ENCODE measurements at places on chromosomes 6 and 20. TPM values are rescaled to one million over a fixed set of nuclear protein-coding genes. Genes with fewer than 3 reads are reported as not detected.

- peak; percentile 57 for DNase-seq
- H3K27me3 ChIP-seq: peaks cover 22% of the 10 kb centered on the region
- H3K4me1 ChIP-seq: peaks cover 11% of the 10 kb centered on the region
- no peak overlapping the region for H3K27ac ChIP-seq
- no peaks in the 10 kb centered on the region for H3K36me3 ChIP-seq
These were observed 59.9 kb downstream of the SULF2 start for GRCh38 chr20:47725248-47725973.

GRCh38 chr6:155847711-155848110 lies 392.1 kb upstream of the NOX3 start:
- H3K4me1 ChIP-seq: peaks cover 17% of the 10 kb centered on the region
- no peak for DNase-seq
- no peaks in the 10 kb centered on the region for H3K27me3 ChIP-seq
- H3K4me3 ChIP-seq: no peak overlapping the region

DNA sequence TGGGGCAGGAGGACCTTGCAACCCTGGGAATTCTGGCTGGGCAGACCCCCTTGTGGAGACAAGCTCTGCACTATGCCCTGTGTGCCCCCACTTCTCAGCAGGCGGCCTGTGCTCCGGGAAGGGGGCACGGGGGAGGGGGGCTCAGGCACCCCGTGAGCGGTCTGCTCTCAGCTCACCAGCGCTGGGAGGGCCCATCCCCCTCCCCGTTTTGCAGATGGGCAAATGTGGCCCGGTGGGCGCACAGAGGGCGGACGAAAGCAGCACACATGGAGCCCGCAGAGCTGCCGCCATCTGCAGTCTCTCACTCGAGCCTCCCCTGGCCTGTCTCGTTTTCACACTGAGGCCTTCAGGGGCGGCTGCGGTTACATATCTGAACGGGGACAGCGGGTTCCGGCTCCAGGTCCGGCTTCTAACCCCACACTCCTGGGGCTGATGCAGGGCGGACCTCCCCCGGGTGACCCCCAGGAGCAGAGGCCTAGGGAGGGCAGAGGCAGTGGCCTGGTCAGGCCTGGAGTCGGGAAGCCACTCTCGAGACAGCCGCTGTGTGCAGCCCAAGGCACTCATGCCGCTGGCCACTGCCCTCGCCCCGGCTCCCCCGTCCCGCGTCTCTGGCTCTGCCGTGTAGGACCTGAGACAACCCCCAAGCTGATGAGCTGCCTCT lies 13.9 kb downstream of the CHRNA4 start:
- no peaks in the 10 kb centered on the region for H3K4me1 ChIP-seq
- H3K27ac ChIP-seq: no peak overlapping the region
- H3K4me3 ChIP-seq: no peak overlapping the region
- no peak for DNase-seq
- H3K36me3 ChIP-seq: peaks cover 7% of the 10 kb centered on the region

- H3K4me3 ChIP-seq: peak within 1 kb of the TSS; percentile 93
- H3K27ac ChIP-seq: peak within 1 kb of the TSS; percentile 88
- DNase-seq: no peak
- H3K36me3 ChIP-seq: peaks cover 18% of the 10 kb centered on the region
These were observed at the start of gene FOXF2 for GRCh38 chr6:1389369-1390132. Gene FOXF2 (plus strand): TSS chr6:1389576. CDS start chr6:1389948, 372 bp downstream.

DNA sequence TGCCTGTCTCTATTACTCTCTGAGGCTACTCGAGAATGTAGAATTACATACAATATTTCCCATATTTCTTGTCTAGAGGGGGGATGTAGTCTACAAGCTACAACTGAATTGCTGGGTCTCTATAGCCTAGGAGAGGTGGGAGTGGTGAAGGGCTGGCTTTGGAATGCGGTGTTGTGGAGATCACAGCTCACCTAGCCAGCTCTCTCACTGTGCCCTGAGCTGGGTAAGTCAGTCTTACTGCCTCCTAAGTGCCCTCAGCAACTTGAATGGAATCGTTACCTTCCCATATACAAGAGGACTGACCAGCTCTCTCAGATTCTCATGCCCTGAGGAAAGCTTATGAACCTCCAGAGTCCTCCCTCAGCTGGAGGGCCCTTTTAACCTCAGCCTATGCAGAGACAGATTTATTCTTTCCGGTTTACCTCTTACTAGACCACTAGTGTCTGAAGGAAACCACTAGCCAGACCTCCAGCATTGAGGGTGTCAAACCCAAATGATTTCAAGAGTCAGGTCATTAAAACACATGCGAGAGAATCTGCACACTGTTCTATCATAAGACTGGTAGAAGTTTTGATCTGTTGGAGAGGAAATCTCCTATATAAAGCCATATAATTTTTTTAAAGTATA lies 20.6 kb downstream of the VIP start:
- H3K4me1 ChIP-seq: no peaks in the 10 kb centered on the region
- H3K36me3 ChIP-seq: no peaks in the 10 kb centered on the region
- H3K27ac ChIP-seq: no peak overlapping the region
- H3K4me3 ChIP-seq: no peak overlapping the region

- H3K4me1 ChIP-seq: peaks cover 50% of the 10 kb centered on the region
- H3K27me3 ChIP-seq: no peaks in the 10 kb centered on the region
These were observed 101.7 kb upstream of the IYD start for GRCh38 chr6:150266963-150267685.

GRCh38 chr20:62578294-62578897 lies 63.9 kb upstream of the SLCO4A1 start:
- H3K27ac ChIP-seq: no peak overlapping the region
- no peaks in the 10 kb centered on the region for H3K36me3 ChIP-seq
- H3K4me3 ChIP-seq: no peak overlapping the region

DNA sequence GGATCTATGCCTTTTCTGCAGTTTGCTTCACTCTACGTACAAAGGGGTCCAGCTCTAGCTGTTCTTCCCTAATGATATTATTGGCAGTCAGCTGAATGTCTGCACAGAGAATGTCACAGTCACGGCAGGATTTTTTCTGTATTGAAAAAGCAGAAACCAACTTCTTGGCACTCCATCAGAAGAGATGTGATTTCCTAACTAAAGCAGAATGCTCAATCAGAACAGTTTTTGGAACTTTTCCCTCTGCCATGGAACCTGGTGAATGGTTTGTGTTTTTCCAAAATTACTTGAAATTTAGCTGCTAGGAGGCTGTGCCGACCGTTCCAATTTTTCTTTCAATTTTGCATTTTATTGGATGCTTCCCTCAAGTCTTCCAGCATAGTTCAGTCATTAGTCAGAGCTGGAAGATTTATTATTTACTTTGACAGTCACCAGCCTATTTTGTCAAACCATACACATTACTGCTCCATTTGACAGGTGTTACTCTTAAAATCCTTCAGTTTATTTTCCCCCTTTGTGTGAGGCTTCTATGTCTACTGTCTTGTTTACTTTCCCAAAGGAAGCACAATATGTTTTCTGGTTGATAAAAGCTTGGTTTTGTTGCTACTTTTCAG lies 259.6 kb upstream of the EPHA7 start:
- H3K27ac ChIP-seq: no peak overlapping the region
- no peaks in the 10 kb centered on the region for H3K27me3 ChIP-seq
- no peak for DNase-seq

DNA sequence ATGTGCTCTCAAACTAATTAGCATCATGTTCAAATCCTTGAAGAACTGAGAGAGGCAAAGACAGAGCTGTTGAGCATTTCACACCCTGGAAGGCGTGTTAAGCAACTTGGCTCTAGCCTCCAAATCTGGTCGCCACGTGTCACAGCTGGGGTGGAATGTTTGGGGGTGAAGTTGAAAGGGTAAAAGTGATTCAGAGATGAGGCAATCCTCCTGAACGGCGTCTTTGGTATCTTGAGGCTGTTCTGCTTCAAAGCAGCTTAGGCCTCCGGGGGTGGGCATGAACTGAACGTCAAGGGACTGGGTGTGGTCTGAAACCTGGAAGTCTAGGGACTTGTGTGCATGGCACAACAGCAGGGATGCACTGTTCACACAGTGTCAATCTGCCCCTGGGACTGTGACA lies 62.3 kb downstream of the TRAM2 start:
- peaks cover 92% of the 10 kb centered on the region for H3K36me3 ChIP-seq
- peak; percentile 64 for DNase-seq
- peaks cover 100% of the 10 kb centered on the region for H3K4me1 ChIP-seq
- H3K27me3 ChIP-seq: peaks cover 18% of the 10 kb centered on the region

- DNase-seq: no peak
- H3K4me3 ChIP-seq: peak overlapping the region; percentile 86
- no peaks in the 10 kb centered on the region for H3K36me3 ChIP-seq
- peak overlapping the region; percentile 84 for H3K27ac ChIP-seq
- peaks cover 16% of the 10 kb centered on the region for H3K27me3 ChIP-seq
These were observed 129.7 kb upstream of the BTN3A2 start for GRCh38 chr6:26235302-26235670.

DNA sequence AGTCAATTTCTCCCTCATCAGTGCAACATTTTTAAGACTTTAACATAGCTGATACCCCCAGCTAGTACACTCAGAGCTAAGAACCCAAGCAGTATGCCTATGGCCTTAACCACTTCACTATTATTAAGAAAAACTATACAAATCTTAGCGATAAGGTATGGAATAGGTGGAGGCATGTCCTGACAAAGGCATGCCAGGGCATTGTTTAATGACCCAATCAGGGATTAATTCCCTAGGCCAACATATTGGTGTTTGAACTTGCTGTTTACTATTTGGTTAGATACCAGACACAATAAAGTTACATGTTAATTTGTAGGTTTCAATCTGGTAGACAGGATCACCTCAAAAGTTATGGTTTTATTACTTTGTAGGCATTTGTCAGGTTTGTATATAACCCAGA lies 93.1 kb downstream of the ARMC2 start:
- H3K27me3 ChIP-seq: peaks cover 1% of the 10 kb centered on the region
- H3K4me3 ChIP-seq: no peak overlapping the region
- H3K27ac ChIP-seq: no peak overlapping the region

GRCh38 chr6:43708860-43709653 lies 21.5 kb upstream of the MRPS18A start:
- DNase-seq: peak; percentile 28
- H3K4me1 ChIP-seq: peaks cover 23% of the 10 kb centered on the region
- H3K27me3 ChIP-seq: peaks cover 21% of the 10 kb centered on the region

DNA sequence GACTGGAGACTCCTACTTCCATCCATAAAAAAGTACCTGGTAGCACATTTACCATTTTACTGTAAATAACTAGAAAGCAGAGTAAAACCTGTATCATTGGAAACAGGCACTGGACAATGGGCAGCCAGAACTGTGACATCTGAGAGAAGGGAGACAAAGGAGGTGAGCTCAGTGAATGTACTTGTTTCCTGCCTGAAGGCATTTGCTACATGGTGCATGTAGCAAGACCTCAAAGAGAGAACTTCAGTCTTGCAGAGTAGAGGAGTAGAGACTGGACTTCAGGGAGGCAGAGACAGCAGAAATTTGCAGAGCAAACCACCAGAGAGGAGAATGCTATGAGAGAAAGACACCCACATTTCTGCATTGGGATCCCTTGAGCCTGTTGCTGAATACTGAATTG lies 171.0 kb upstream of the CCN2 start:
- H3K27ac ChIP-seq: no peak overlapping the region
- no peaks in the 10 kb centered on the region for H3K4me1 ChIP-seq
- no peaks in the 10 kb centered on the region for H3K27me3 ChIP-seq

GRCh38 chr20:61185841-61186601 lies 66.0 kb upstream of the CDH4 start:
- peak overlapping the region; percentile 87 for H3K27ac ChIP-seq
- no peaks in the 10 kb centered on the region for H3K27me3 ChIP-seq
- H3K4me1 ChIP-seq: peaks cover 44% of the 10 kb centered on the region

DNA sequence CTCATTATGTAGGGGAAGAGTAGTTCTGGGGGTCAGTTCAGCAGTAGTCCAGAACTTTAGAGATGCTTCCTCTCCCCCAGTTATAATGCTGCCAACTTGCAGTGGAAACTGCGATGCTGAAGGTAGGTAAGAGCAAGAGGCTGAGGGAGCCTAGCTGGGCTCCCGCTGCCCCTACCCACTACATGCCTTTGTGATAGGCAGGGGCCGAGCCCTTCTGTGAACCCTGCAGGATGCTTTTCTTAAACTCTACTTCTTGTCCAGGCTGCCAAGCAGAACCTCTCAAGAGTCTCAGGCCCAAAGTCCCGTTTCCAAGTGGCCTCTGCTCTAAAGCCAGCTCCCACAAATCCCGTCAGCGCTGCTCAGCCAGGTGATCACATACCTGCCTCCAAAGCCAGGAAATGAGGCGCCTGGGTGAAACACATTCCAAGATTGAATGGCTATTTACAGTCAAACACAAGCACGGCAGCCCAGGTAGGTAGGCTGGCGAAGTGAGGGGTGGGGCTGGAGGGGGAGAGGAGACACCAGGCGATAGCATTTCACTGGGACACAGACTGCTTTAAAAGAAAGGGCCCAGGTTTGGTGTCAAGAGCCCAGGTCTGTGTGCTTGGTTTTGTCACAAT lies 150.7 kb downstream of the CD24 start:
- no peak for DNase-seq
- H3K4me1 ChIP-seq: no peaks in the 10 kb centered on the region
- H3K4me3 ChIP-seq: no peak overlapping the region
- peaks cover 10% of the 10 kb centered on the region for H3K27me3 ChIP-seq
- H3K27ac ChIP-seq: no peak overlapping the region

GRCh38 chr6:36102853-36103252 lies 27.5 kb upstream of the MAPK13 start:
- DNase-seq: no peak
- peaks cover 3% of the 10 kb centered on the region for H3K27me3 ChIP-seq
- H3K27ac ChIP-seq: no peak overlapping the region
- H3K36me3 ChIP-seq: peaks cover 27% of the 10 kb centered on the region
- no peak overlapping the region for H3K4me3 ChIP-seq
- peaks cover 7% of the 10 kb centered on the region for H3K4me1 ChIP-seq

DNA sequence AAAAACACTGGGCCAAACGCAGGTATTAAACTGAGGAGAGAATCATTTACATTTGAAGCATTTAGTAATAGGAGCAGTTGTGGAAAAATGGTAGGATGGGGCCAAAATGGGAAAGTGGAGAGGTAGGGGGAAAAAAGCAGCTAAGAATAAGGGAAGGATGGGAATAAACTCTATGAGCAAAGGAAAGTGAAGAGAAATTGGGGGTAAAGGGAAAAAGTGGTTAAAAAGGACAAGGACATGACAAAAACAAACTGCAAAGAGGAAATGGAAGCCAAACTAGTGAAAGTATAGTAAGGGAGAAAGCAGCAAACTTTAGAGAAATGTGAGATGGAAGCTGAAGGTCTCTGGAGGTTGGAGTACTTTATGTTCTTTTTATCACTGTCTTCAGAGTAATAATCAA lies 6.2 kb upstream of the ZSCAN16 start:
- no peak overlapping the region for H3K4me3 ChIP-seq
- no peak for DNase-seq
- peaks cover 11% of the 10 kb centered on the region for H3K4me1 ChIP-seq

- no peaks in the 10 kb centered on the region for H3K27me3 ChIP-seq
- H3K4me3 ChIP-seq: no peak overlapping the region
- no peak overlapping the region for H3K27ac ChIP-seq
- DNase-seq: no peak
- peaks cover 21% of the 10 kb centered on the region for H3K36me3 ChIP-seq
- no peaks in the 10 kb centered on the region for H3K4me1 ChIP-seq
These were observed 107.3 kb downstream of the IRF4 start for GRCh38 chr6:498795-499231.

SLC35B3 gene
- 25.7 TPM for total RNA-seq

NKAIN4 gene
- not detected for total RNA-seq

SEL1L2 gene
- not detected for total RNA-seq

PHF10 gene
- total RNA-seq: 14.4 TPM

Measured in HFFc6 (cell line).